Suppressor macrophage (primary cell): ENCODE measurements at places on chromosomes 2 and 18.
A peak's percentile ranks its signal among the peaks of the same experiment; 100 is the strongest.

- DNase-seq: no peak
These were observed 277.9 kb downstream of the GULP1 start for GRCh38 chr2:188569431-188570165.

GRCh38 chr2:30443081-30443480 lies 4.0 kb upstream of the LCLAT1 start:
- no peak for DNase-seq

DNA sequence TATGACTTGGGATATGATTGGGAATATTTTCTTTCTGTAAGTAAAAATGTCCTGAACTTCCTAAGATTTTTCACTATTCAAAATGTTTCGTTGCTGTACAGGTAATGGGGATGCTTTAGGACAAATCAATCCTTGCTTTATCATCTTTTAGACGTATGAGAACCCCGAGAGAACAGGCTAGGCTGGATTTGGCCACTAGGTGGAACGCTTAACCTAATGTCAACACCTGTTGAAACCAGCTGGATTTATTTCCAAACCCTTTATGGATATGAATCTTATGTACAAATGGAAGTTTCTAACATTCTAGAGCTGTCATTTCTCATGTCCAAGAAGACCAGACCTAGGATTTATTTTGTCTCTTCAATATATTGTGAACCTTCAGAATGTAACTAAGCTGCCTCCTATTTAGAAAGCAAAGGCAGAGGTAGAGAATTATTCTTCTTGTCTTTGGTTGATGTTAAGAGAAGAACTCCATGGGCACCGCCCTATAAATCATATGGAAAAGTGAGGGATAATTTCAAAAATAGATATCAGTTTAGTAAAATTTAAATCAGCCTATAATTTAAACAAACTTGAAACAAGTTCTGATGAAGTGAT lies 96.7 kb downstream of the PMAIP1 start:
- peak; percentile 35 for DNase-seq

- peak; percentile 95 for DNase-seq
These were observed 20.3 kb upstream of the DNMT3A start for GRCh38 chr2:25362049-25362433.

GRCh38 chr2:226873051-226873620 lies 37.3 kb downstream of the RHBDD1 start:
- DNase-seq: no peak
